ENCODE measurements at places on chromosomes 4 and X.

DNA sequence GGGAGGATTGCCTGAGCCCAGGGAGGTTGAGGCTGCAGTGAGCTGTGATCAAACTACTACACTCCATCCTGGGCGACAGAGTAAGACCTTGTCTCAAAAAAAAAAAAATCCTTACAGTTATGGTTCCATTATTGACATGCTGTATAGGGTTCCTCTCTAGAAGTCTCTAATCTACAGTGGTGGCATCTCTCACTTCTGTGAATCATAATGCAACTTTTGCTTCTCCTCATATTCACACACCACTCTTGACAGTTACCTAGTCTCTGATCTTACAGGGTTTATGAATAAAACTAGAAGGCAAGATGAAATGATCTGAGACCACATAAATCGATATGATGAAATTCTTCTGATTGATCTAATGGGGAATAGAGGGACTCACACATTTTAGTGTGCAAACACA lies 40.6 kb downstream of the DOCK11 start:
- DNase-seq, result no peak

- no peak for DNase-seq
These were observed 25.4 kb upstream of the METAP1 start for GRCh38 chr4:98969878-98970785.

DNA sequence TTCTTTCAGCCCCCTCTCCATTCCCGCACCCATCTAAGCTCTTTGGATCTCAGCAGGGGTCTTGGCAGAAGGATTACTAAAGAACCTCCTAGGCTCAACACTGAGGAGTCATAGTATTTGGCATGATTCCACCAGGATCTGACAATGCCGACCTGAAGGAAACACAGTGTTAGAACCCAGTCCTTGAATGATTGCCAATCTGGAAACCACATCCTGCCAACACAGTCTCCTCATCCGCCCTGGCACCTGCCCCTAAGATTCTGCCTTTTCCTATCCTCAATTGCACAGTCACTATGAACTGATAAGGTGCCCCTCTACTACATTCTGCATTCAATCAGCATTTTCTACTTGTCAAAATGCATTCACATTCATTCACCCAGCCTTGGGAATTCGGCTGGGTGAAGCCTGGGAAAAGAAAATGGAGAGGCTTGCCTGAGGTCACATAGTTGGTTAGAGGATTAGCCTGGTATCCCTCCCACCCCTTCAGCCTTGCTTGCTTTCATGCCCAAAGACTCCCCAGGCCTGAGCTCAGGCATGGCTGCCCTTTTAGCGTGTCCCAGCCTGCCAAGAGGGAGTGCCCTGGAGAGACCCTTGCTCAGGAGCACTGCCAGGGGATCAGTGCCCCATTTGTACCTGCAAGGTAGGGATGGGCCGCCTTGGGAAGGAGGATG lies 2.2 kb upstream of the CLDN2 start:
- peak; percentile 52 for DNase-seq

DNA sequence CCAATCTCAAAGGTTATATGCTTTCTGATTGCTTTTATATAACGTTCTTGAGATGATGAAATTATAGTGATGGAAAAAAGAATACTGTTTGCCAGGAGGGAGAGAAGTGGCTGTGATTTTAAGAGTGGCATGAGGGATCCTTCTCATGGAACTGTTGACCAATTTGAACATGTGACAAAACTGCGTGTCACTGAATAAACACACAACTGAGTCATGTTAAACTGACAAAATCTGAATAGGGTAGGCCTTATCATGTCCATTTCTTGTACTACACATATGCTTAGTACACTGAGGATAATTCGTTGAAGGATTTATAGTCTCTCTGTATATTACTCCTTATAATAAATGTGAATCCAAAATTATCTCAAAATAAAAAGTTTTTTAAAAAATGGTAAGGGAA lies 22.2 kb upstream of the HSPA4L start:
- DNase-seq, result no peak

- DNase-seq, result no peak
These were observed 27.5 kb downstream of the LNX1 start for GRCh38 chr4:53563824-53564223.

DNA sequence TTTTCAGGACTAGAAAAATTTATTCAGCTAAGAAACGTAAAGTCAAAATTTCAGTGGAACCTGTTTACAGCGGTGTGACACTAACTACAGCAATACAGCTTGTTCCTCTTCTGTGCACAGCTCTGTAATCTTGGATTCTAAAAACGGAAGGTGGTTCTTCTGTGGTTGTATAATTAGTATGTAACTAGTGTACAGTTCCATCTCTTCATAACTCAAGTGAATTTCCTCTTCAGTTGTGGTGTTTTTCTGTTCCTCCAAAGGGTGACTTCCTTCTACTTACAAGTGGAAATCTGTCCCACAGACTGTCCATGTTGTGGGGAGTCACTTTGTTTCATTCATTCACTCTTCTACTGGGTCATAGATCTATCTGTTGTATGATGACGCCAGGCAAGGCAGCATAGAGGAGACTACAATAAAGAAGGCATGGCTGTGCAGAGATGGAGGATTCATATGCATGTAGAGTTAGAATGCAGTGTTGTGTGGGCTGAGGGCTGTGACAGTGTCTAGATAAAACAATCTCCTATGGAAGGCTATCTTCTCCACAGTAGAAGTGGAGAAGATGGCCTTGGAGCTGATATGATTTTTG lies 5.4 kb downstream of the DAPP1 start:
- no peak for DNase-seq

GRCh38 chrX:134365904-134366303 lies 94.1 kb upstream of the HPRT1 start:
- DNase-seq, result no peak

DNA sequence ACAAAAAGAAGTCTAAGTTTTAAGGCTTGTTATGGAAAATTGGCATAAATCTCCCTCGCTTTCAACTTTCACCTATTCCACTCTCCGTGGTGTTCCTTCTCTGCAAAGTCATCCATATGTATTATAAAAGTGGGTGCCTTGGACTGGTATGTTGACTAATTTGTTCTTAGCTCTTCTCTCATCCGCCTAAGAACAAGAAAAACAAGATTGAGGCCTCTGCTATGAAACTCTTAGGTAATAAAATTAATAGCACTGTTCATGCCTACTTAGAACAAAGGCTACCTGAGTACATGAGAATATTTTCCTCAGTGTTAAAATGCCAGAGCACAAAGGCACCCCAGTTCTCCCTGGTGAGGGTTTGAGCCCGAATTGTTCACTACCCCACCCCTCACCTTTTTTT lies 1.3 kb downstream of the CNGA1 start:
- no peak for DNase-seq

- no peak for DNase-seq
These were observed 52.1 kb downstream of the NDST3 start for GRCh38 chr4:118086344-118086743.

Data from CD4-positive, alpha-beta memory T cell (primary cell).